GM13976 (cell line): ENCODE measurements at places on chromosomes 1 and 21.

- DNase-seq, result no peak
These were observed 24.5 kb upstream of the KIRREL1 start for GRCh38 chr1:157968946-157969345.

GRCh38 chr1:5865774-5866173 is 126.5 kb downstream of the NPHP4 start:
- no peak for DNase-seq

GRCh38 chr1:41917835-41918449 is 780 bp downstream of the HIVEP3 start:
- DNase-seq, result peak; percentile 53

DNA sequence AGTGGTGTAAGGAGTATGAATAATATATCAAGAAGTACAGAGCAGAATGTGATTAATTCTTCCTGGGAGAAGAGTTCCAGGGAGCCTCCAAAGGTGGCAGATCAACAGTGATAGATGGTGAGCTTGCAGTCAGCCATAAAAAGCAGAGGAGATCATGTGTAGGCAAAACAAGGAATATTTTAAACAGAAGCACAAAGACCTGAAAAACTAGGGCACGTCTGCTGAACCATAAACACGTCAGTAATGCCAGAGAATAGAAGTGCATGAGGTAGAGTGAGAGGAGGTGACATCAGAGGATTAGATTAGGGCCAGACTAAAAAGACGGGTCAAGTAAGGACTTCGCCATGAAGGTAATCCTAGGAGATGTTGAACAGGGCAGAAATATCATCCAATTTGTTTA is 151.8 kb downstream of the EIF4G3 start:
- DNase-seq, result no peak

DNA sequence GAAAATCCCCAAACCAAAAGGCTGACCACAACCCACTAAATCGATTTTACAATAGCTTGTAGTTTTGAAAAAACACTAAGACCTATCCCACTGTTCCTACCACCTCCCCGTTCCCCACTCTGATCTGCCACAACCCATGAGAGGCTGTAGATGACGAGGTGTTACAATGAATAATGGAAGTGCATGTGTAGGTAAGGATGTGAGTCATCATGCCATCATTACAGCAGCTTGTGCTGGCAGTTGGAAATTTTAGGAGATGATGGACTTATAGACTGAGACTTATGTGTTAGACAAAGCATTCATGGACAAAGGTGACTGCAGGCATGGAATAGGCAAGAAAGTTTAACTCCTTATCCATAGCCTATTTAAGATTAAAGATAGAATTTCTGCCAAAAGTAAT is 184.7 kb upstream of the CACYBP start:
- DNase-seq, result no peak

- DNase-seq, result peak; percentile 73
These were observed 124.5 kb downstream of the ZNF648 start for GRCh38 chr1:181936768-181937581.

DNA sequence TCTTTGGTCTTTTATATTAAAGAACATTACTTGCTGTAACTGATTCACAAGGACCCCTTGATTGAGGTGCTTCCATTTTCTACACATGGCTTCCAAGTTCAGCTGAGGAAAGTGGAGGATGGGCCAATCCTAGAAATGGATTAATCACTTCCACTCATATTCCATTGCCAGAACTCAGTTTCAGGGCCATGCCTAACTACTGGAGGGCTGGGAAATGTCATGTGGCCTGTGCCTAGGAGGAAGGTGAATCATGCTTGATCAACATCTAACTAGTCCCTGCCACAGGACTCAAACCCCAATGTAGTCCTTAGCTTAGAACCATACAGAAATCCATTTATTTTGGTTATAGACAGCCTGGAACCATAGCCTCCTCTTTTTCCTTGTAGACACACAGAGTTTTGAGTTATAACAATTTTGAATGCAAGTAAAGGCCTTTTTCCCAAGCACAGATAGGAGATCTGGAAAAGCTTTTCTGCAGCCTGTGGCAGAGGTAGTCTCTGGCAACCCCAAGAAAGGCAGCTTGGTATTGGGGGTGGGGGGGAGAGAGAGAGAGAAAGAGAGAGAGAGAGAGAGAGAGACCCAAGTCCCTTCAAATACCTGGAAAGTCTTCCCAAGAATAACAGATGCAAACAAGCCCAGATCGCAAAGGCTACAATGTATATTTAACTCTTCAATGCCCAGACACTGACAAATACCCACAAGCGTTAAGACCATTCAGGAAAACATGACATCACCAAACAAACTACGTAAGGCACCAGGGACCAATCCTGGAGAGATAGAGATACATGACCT is 12.5 kb downstream of the MAST2 start:
- no peak for DNase-seq
